Esophagus mucosa (tissue), 1 donor: ENCODE measurements at places on chromosomes 5 and 9. TPM values are rescaled to one million over a fixed set of nuclear protein-coding genes. Genes with fewer than 3 reads are reported as not detected.

GRCh38 chr9:134834217-134834956 is 46.2 kb upstream of the FCN2 start:
- ATAC-seq, result no peak

The DND1 gene
- total RNA-seq, result 0.44 TPM

DNA sequence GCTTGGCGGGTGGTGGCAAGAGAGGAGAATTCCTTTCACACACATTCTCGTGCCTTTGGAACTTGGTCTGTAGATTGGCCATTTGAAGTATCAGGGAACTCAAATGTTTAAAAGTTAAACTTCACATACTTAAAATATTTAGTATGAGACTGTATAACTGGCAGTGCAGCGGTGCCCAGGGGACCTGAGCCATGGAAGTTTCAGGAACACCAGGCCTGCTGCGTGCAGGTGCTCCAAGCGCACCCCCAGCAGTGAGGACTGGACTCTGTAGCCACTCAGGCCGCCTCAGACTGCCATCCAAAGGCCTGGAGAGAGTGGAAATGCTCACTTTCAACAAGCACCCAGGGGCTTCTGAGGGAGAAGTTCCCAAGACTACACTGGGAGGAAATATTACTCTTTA is 273.5 kb upstream of the IRX2 start:
- ATAC-seq, result no peak

DNA sequence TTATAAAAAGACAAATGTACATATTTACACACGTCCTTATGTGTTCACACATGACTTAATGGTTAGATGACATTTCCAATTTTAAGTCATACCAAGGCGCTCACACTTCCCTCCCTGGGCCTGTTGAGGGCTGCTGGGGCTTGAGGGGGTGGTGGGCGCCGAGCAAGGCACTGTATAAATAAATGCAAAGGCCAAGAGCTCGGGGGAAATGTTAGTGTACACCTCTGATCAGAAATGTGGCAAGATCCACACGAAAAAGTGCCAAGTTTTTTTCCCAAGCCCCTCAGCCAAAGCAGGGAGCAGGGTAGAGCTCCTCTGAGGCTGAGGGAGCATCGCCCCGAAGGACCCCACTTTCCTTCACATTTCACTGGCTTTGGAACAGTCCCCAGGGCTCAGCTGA is 7.5 kb downstream of the IRF1 start:
- no peak for ATAC-seq

The EIF4EBP3 gene
- total RNA-seq, result 20.7 TPM

DNA sequence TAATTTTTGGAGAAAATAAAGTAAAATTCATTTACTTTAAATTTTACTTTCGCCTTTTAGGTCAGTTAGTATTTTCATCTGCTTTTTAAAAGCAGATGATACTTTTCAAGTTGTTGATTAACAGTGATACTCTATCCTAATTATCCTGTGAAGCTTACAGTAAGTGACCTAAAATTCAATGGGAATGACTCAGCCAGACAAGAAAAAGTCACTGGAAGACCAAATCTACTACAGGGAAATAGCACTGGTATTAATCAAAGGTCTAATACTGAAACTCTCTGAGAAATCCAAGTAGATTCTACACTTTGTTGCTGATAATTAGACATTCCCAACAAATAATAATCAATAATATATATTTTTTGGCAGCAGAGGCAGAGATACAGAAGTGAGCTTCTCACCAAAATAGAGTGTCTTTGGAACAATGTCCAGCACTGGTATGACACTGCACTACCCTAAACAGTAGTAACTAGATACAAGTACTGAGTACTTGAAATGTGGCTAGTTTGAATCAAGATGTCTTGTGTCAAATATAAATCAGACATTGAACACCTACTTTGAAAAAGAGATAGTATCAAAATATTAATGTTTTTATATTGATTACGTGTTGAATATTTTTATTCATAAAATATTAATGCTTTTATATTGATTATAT is 22.8 kb upstream of the ELL2 start:
- ATAC-seq, result no peak

DNA sequence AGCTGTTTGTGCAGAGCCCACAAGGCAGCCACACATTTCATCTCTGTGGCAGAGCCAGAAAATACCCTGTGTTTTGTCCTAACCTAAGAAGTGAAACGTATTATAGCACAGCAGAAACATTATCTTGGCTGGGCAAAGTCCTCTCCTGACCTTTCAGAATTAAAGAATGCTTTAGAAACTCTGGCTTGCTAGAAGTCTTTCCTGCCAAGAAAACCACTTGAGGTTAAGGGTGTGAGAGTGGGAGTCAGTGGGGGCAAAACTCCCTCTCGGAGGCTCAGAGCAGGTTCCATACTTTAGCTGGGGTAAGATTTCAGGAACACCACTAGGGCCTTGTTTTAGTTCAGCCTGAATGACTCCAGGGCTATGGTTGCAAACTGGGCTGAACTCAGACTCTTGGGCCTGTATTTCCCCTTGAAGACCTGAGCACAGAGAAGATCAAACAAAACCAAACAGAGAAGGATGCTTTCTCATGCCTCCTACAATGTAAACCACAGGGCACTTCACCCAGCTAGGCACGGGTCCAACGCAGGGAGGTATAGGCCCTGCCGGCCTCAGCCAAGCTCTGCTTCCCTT is 48.0 kb downstream of the ZNF366 start:
- no peak for ATAC-seq

DNA sequence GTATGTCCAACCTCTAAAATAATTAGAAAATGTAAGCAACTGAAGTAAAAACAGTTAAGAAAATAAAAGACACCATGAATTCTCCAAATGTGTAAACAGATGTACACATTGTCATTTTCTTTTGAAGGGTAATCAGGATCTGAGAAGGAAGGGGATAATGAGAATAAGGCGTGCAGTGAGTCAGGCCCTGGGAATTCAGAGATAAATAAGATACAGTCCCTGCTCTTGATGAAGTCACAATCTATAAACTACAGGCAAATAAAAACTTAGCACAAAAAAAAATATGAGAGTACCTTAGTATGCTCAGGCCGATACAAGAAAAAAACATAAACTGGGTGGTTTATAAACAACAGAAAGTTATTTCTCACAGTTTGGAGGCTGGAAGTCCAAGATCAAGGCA is 315.3 kb downstream of the DNAH5 start:
- ATAC-seq, result no peak
